ENCODE measurements at places on chromosomes 5 and 9.

- DNase-seq = no peak
These were observed 326.7 kb upstream of the EFNA5 start for GRCh38 chr5:107997338-107997980.

DNA sequence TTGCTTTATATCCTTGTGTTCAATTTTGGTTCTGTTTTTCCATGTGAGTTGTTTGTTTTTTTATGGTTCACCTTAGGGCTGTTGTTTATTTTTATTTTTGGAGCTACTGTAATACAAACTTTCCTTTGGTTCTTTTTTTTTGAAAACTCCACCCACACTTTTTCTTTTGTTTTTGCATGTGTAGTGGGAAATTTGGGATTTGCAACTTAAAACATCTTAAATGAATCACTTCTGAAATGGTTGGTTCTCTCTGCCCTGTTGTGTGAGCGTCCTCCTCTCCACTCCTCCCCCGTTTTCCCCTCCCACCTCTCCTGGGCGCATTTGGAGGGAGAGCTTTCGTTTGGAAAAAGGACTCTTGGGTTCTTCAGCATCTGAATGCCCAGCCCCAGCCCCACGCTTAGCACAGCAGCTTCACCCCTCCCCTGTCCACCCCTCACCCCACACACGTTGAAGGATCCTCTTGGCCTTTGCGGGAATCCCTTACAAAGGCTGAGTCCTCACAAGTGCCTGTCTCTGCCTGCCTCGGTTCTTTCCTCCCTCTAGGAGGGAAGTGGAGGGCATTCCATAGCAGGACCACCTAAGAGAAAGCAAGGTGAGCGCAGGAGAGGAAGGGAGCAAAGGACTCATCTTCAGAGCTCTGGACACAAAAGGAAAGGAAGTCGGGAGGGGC lies 67.2 kb downstream of the DMRT1 start:
- DNase-seq = no peak

DNA sequence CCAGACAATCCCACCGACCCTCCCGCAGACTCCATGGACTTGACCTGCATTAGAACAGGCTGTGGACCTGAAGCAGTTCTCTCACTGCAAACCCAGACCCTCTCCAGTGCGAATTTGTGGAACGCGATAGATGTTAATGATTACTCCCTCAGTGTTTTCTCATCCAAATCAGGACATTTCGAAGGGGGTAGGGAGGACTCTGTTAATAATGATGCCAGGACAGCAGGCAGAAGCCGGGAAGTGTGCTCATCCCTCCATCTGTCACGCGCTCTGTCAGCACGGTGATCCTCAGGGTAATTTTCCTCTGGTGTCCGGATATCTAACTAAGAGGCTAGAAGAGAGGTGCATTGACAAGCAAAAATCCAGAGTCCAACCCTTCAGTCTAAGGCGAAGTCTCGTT lies 18.8 kb downstream of the RAPGEF1 start:
- DNase-seq = no peak

- no peak for DNase-seq
These were observed 15.5 kb upstream of the CCNJL start for GRCh38 chr5:160327818-160328217.

GRCh38 chr9:116795821-116796220 lies 108.7 kb downstream of the TRIM32 start:
- DNase-seq = no peak

Data from thoracic aorta (tissue), 2 donors.